Type B pancreatic cell (in vitro differentiated cells): ENCODE measurements at places on chromosomes 16 and 17. TPM values are rescaled to one million over a fixed set of nuclear protein-coding genes. Genes with fewer than 3 reads are reported as not detected.

GRCh38 chr17:63406689-63407330 lies 39.3 kb downstream of the CYB561 start:
- H3K4me1 ChIP-seq, result peaks cover 12% of the 10 kb centered on the region
- peaks cover 17% of the 10 kb centered on the region for H3K36me3 ChIP-seq
- no peak for DNase-seq
- H3K27ac ChIP-seq, result no peak overlapping the region
- no peaks in the 10 kb centered on the region for H3K27me3 ChIP-seq

GRCh38 chr17:76531486-76532038 lies 5.9 kb downstream of the CYGB start:
- DNase-seq, result no peak
- H3K27ac ChIP-seq, result peak overlapping the region; percentile 75
- peak overlapping the region; percentile 15 for H3K4me3 ChIP-seq
- H3K27me3 ChIP-seq, result peaks cover 24% of the 10 kb centered on the region
- H3K4me1 ChIP-seq, result peaks cover 31% of the 10 kb centered on the region
- H3K36me3 ChIP-seq, result no peaks in the 10 kb centered on the region

IQCK gene
- 11.8 and 23.0 TPM in 2 replicates for total RNA-seq

DNA sequence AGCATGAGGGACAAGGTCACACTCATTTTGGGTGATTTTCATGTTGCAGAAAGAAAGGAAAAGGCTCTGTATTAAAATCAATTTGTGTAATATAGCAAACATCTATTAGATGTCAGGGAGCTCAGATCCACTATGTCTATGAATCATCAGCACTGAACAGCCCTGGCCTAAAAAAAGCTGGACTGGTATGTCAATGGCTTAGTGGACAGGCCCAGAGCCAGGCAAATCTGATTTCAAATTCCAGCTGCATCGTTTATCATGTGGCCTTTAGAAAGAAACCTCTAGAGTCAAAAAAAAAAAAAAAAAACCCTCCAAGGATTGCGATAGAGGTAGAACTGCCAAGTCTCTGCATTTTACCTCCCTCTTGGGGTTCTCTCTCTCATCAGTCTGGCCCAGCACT lies 5.4 kb downstream of the GAS7 start:
- H3K27ac ChIP-seq, result no peak overlapping the region
- peaks cover 5% of the 10 kb centered on the region for H3K4me1 ChIP-seq
- DNase-seq, result no peak
- H3K36me3 ChIP-seq, result peaks cover 11% of the 10 kb centered on the region
- H3K27me3 ChIP-seq, result peaks cover 30% of the 10 kb centered on the region

ATP1B2 gene
- total RNA-seq, result 1.9 and 4.8 TPM in 2 replicates

DNA sequence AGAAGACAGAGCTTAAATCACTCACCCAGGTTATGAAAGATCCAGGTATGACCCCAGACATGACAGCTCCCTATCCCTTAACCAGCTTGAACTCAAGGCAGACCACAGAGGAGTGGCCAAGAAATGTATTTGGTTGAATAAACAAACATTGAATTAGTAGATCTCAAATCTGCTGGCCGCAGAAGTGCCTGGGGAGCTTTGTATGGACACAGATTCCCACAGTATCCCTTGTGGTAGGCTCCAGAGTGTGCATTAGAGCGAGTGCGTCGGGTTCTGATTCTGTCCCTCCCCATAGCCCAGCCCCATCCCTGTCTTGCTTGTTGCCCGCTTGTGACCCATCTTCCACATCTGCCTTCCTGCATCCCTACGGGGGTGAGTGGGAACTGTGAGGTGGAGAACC lies 118.8 kb upstream of the FOXF1 start:
- DNase-seq, result no peak
- no peaks in the 10 kb centered on the region for H3K36me3 ChIP-seq
- no peak overlapping the region for H3K4me3 ChIP-seq
- H3K4me1 ChIP-seq, result peaks cover 14% of the 10 kb centered on the region

DNA sequence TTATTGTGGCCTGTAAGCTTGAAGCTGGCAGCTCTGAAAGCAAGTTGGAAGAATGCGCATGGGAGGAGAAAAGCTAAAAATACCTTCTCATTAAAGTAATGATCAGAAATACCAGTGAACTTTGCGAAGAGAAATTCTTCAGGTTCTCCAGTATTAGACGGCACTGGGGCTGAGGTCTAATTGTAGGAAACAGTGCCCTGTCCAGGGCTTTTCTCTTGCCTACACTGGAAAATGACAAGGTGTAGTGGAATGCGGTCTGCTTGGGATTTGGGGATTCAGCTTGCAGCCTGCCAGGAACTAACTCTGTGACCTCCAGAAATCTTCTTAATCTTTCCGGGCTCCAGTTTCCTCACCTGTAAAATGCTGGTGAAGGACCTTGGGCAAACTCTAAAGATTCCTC lies 53.3 kb upstream of the KCNJ16 start:
- H3K4me1 ChIP-seq, result no peaks in the 10 kb centered on the region
- no peak overlapping the region for H3K27ac ChIP-seq
- no peaks in the 10 kb centered on the region for H3K27me3 ChIP-seq

GRCh38 chr16:31423241-31423640 lies 4.9 kb downstream of the COX6A2 start:
- H3K4me3 ChIP-seq, result no peak overlapping the region
- H3K27me3 ChIP-seq, result peaks cover 39% of the 10 kb centered on the region
- no peaks in the 10 kb centered on the region for H3K36me3 ChIP-seq

DNA sequence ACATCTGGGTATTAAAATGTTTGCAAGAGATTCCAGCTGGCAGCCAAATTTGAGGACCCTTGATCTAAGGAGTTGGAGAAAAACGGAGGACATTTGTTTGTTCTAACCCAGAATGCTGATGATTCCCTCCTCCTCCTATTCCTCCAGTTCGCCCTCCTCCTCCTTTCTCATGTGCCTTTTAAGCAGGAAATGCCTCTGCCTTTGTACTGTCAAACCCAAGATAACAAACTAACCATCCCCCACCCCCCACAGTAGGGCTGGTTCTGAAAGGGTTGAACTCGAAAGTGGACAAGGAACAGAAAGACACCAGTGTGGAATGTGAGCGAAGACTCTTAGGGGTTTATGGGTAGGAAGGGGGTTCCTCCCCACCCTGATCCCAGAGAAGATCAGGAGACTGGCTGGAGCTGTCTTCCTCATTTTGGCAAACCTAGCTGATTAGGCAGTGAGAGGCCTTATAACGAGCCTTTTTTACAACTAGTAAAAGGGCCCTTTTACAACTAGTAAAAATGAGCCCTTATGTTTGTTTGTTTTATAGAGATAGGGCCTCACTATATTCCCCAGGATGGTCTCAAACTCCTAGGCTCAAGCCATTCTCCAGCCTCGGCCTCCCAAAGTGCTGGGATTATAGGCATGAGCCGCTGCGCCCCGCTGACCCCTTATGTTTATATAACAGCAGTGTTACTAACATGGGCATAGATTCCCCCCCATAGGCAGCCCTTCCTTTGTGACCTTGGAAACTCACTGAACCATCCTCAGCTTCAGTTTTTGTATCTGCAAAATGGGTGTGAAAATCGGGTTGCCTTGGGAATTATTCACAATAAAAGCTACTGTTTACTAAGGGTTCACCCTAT lies 975 bp downstream of the CHD9 start:
- peak overlapping the region; percentile 95 for H3K4me3 ChIP-seq
- peak overlapping the region; percentile 87 for H3K27ac ChIP-seq
- H3K27me3 ChIP-seq, result no peaks in the 10 kb centered on the region
- H3K36me3 ChIP-seq, result peaks cover 9% of the 10 kb centered on the region
- no peak for DNase-seq

ABCA6 gene
- total RNA-seq, result 0.36 and 0.48 TPM in 2 replicates

DNA sequence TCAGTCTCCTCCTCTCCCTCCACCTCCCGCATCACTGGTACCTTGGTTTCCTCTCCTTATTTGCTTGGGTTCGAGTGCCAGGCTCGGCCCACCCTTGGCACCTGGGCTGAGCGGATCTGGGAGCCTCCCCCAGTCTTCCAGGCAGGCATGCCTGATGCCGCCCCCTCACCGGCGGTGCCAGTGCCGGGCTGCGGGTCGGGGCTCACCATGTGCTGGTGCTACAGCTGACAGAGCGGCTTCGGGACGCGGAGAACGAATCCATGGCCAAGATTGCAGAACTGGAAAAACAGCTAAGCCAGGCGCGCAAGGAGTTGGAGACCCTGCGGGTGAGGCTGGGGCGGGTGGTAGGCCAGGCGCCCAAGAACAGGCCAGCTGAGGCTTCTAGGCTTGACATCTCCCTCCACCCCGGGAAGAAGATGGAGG lies 19.2 kb downstream of the FMNL1 start:
- DNase-seq, result no peak
- H3K27me3 ChIP-seq, result peaks cover 50% of the 10 kb centered on the region
- H3K27ac ChIP-seq, result peak overlapping the region; percentile 75
- H3K4me1 ChIP-seq, result no peaks in the 10 kb centered on the region

KCNH6 gene
- 4.4 and 9.0 TPM in 2 replicates for total RNA-seq

DNA sequence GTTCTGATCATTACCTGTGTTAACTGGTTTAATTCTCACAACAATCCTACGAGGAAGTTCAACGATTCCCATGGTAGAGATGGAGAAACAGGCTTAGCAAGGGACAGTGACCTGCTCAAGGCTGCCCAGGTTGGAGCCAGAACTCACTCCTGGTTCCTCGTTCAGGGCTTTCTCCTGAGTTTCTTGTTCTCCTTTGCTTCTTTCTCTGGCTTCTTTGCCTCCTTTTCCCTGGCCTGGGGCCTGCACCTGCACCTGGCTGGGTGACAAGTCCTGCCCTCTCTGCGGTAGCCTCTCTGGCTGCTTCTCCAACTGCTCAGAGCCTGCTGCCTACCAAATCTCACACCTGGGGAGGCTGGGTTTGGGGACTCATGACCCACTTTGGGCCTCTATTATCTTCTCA lies 2.8 kb downstream of the CCL22 start:
- no peak overlapping the region for H3K4me3 ChIP-seq
- H3K36me3 ChIP-seq, result no peaks in the 10 kb centered on the region
- no peak overlapping the region for H3K27ac ChIP-seq
- peaks cover 5% of the 10 kb centered on the region for H3K27me3 ChIP-seq

DNA sequence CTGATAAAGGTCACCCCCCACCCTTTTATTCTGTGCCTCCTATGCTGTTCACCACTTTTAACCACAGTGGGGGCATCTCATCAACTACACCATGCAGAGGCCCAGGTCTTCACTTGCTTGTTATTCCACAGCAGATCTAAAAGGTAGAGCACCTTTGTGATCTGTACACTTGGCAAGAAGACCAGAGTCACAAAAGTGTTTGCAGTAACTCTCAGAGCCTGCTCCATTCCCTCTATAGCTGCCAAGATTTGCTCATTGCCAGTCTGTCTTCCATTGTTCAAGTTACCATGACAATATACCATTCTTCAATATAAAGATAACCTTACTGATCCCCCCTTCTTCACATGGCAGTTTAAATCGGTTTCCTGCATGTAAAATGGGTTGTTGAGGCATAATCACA lies 180.0 kb downstream of the TOX3 start:
- no peak for DNase-seq
- peaks cover under 1% of the 10 kb centered on the region for H3K4me1 ChIP-seq
- no peaks in the 10 kb centered on the region for H3K36me3 ChIP-seq
- H3K4me3 ChIP-seq, result no peak overlapping the region
- no peak overlapping the region for H3K27ac ChIP-seq

DNA sequence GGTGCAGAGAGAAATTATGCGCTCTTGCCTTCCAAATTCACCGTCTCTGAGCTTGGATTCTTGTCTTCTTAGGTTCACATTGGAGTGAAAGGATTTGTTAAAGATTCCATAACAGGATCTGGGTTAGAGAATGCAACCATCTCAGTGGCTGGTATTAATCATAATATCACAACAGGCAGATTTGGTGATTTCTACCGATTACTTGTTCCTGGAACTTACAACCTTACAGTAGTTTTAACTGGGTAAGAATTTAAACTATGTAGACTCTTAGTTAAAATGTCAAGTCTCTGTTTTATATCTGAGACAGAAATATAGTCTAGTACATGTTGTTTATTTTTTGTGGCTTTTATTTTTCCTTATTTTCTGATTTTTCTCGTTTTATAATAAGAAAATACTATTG lies 42.9 kb downstream of the CPD start:
- peaks cover 16% of the 10 kb centered on the region for H3K36me3 ChIP-seq
- no peak overlapping the region for H3K27ac ChIP-seq
- DNase-seq, result no peak
- H3K4me3 ChIP-seq, result no peak overlapping the region

GRCh38 chr17:42389899-42390298 lies 1.7 kb upstream of the STAT3 start:
- DNase-seq, result no peak
- H3K36me3 ChIP-seq, result no peaks in the 10 kb centered on the region
- H3K4me1 ChIP-seq, result peaks cover 18% of the 10 kb centered on the region
- H3K27ac ChIP-seq, result peak overlapping the region; percentile 78

- no peak overlapping the region for H3K4me3 ChIP-seq
- DNase-seq, result no peak
- no peaks in the 10 kb centered on the region for H3K27me3 ChIP-seq
- no peak overlapping the region for H3K27ac ChIP-seq
Observed at GRCh38 chr16:12750554-12750918, 53.2 kb downstream of the CPPED1 start.

- no peak for DNase-seq
- no peak overlapping the region for H3K4me3 ChIP-seq
- H3K4me1 ChIP-seq, result no peaks in the 10 kb centered on the region
- no peak overlapping the region for H3K27ac ChIP-seq
Observed at GRCh38 chr16:3202903-3203539, 15.0 kb downstream of the OR1F1 start.

CES1 gene
- 2.1 and 3.9 TPM in 2 replicates for total RNA-seq

- H3K4me3 ChIP-seq, result no peak overlapping the region
- no peak for DNase-seq
- H3K27ac ChIP-seq, result no peak overlapping the region
- H3K27me3 ChIP-seq, result no peaks in the 10 kb centered on the region
- H3K36me3 ChIP-seq, result no peaks in the 10 kb centered on the region
Observed at GRCh38 chr17:68847711-68848110, 107.5 kb downstream of the ABCA8 start.

ITGAL gene
- total RNA-seq, result 0.33 and 0.48 TPM in 2 replicates

DNA sequence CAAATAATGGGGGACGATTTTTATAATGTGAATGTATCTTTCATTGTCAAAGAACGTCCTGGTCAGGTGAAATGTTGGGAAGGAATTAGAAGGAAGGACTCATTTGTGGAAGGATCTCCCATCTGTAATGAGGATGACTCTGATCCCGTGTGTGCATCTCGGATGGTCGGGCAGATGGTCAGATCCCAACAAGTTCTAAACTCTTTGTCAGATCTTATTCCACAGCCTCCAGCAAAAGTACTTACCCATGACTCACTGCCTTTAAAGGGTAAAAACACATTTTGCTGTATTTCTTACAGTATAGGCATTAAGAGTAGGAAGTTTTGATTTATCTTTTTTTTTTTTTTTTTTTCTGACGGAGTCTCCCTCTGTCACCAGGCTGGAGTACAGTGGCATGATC lies 539 bp upstream of the KRTAP4-8 start:
- H3K36me3 ChIP-seq, result peaks cover 5% of the 10 kb centered on the region
- H3K27me3 ChIP-seq, result no peaks in the 10 kb centered on the region
- peaks cover 10% of the 10 kb centered on the region for H3K4me1 ChIP-seq
- no peak overlapping the region for H3K27ac ChIP-seq

DNA sequence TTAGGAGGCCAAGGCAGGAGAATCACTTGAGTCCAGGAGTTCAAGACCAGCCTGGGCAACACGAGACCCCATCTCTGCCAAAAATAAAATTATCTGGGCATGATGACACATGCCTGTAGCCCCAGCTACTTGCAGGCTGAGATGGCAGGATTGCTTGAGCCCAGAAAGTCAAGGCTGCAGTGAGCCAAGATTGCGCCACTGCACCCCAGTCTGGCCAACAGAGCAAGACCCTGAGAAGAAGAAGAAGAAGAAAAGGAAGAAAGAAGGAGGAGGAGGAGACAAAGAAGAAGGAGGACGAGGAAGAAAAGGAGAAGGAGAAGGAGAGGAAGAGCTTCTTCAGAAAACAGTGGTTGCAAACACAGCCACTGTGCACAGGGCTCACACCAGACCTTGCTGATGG lies 8.4 kb upstream of the DPEP3 start:
- peaks cover 4% of the 10 kb centered on the region for H3K4me1 ChIP-seq
- no peak for DNase-seq
- no peak overlapping the region for H3K27ac ChIP-seq
- H3K27me3 ChIP-seq, result no peaks in the 10 kb centered on the region
- no peak overlapping the region for H3K4me3 ChIP-seq
